NCI-H1436 treated with DMSO at 0.1 percent for 48 hours (cell line): ENCODE measurements at places on chromosomes 13 and 19.

GRCh38 chr13:28097503-28097902, 2.9 kb downstream of the FLT3 start:
- DNase-seq: no peak

DNA sequence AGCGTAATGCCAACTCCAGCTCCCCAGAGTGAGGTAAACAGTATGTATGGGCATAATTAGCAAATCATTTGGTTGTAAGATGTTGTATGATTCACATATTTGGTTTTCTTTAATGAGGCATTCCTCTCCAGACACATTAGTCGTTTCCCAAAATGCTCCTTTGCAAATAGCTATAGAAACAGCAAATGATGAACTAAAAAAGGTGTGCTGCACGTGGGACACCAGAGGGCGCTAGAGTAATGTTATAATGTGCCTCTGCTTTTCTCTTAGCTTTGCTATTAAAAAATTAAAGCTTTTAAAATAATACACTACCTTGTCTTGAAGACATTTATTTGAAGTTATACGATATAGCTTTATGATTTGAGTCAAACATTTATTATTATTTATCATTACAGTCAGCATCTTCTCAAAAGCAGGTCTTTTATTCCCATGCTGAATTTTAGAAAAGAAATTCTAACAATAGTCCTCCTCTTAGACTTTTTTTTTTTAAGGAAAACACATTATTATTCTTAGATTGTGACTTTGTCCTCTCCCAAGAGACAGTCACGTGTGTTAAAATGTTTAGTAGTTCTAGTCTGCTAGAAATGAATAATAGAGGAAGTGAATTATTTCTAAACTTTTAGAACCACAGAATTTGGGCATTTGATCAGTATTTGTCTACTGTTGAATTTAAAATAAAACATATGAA, 121.6 kb upstream of the FRY start:
- DNase-seq: peak; percentile 15

DNA sequence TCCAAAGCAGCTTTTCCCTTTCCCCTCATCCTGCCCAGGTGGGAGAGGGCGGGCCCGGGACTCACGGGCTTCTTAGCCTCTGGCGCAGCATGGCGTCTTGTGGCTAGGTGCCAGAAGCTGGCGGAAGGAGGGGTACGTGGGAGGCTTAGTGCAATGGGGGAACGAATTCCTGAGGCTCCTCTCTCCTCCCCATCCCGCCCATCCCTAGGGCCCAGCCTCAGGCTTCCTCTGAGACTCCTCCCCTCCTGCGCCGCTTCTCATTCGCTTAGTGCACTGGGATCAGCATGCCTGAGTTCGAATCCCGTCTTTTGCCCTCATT, 297.8 kb downstream of the ZNF536 start:
- no peak for DNase-seq

DNA sequence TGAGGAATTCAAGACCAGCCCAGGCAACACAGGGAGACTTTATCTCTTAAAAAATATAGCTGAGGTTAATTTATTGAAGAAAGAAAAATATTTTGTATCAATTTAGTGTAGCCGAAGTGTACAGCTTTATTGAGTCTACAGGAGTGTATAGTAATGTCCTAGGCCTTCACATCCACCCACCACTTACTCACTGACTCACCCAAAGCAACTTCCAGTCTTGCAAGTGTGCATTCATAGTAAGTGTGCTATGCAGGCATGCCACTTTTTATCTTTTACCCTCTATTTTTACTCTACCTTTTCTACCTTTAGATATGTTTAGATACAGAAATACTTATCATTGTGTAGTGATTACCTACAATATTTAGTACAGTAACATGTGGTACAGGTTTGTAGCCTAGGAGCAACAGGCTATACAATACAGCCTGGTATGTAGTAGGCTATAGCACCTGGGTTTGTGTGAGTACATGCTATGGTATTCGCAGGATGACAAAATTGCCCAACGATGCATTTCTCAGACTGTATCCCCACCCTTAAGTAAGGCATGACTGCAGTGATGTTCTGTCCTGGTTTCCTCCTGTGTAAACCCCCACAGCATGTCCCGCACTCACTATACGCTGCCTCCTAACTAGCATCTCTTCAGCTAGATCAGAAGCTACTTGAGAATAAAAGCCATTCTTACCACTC, 15.3 kb upstream of the ATP12A start:
- no peak for DNase-seq

GRCh38 chr13:31987535-31988170, 43.9 kb upstream of the FRY start:
- no peak for DNase-seq

- DNase-seq: no peak
Measured at GRCh38 chr13:67094952-67095351, 135.2 kb downstream of the PCDH9 start.
